ENCODE measurements at places on chromosomes 7 and 10.

GRCh38 chr10:80392250-80392649 lies 16.1 kb upstream of the PRXL2A start:
- no peak for DNase-seq

DNA sequence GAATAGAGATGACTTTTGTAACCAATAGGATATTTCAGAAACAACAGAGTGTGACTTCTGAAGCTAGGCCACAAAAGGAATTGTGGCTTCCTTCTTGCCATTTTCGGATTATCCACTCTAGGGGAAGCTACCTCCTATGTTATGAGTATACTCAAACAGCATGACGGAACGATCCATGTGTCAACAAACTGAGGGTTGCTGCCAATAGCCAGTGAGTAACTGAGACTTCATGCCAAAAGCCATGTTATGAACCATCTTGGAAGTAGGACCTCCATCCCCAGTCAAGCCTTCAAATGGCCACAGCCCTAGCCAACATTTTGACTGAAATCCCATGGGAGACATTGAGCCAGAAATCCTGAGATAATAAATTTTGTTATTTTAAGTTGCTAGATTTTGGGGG lies 69.0 kb upstream of the IL6 start:
- DNase-seq = no peak

DNA sequence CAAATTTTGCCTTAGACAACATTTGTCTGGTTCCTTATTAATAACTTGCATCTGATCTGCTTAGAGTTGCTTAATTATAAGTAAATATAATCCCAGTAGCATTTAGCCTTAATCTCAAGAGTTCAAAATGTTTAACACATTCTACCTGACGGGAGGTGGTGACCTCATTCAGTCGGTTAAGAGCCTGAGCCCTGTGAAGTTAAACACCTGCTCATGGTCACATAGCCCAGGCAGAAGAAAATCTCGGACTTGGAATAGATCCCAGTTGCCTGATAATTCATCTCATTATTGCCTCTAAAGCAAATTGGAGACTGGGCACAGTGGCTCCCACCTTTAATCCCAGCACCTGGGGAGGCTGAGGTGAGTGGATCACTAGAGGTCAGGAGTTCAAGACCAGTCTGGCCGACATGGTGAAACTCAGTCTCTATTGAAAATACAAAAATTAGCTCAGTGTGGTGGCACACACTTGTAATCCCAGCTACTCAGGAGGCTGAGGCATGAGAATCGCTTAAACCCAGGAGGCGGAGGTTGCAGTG lies 18.6 kb upstream of the ASCC1 start:
- DNase-seq = no peak

DNA sequence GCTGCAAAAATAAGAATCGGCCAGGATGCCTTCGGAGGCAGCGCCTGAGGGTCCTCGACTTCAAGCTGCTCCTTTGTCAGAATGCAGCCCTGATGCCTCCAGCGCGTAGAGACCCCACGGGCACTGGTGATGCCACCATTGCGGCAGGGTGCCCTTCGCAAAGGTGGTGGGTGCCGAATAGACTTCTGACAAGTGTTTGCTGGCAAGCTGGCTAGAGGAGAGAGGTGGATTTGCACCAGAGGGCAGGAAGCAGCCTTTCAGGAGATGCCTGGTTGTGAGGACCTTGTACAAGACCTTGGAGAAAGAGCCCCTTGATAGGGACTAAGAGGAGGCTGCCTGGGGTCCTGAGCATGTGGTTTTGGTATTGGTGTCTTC lies 103.2 kb upstream of the PPIF start:
- no peak for DNase-seq

GRCh38 chr7:102132209-102132752 lies 154.4 kb upstream of the SH2B2 start:
- DNase-seq = no peak

DNA sequence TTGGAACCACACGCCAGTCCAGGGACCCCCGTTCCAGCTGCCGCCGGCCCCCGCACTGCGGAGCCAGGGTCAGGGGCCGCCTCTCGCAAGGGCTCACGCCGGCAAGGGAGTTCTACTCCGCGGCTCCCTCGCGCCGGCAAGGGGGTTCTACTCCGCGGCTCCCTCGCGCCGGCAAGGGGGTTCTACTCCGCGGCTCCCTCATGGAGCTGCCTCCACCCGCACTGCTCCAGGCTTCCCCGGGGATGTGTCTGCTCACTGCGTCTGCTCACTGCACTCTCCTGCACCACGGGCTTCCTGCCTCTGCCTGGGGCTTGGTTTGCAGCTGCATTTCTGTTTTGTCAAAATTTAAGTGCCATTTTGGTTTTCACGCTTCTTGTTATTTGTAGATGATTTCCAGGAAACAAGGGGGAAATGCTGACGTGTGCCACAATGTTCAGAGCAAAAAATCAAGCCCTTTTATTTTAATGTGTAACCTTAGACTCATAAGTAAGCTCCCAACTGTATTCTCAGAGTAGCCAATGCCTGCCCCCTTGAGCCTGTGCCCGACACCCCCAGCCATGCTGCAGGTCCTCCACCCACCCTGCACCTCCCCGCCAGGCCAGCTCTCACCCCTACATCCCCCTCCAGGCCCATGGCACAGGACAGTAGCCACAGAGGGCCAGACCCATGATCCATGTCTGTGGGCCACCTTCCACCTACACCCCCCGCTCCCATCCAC lies 246.2 kb downstream of the MAD1L1 start:
- no peak for DNase-seq

- DNase-seq = no peak
Measured at GRCh38 chr7:11192506-11192905, 218.8 kb downstream of the PHF14 start.

DNA sequence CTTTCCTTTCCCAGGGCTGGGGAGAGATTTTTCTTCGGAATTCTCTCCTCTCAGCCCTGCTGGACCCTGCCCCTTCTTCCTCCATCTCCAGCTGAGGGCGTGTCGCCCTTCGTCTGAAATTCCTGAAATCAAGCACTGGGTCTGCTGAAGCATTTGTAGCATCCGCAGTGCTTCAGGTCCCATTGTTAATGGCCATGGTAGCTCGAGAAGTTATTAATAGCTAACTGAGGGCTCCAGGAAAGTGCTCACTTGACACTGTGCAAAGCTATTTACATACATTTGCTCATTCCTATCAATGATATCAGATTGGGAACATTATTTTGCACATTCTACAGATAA lies 515 bp downstream of the FAM149B1 start:
- DNase-seq = no peak
